ENCODE measurements at places on chromosomes 1 and 21.

GRCh38 chr1:213883618-213884017, 104.2 kb upstream of the PROX1 start:
- DNase-seq: no peak

- DNase-seq: no peak
Observed at GRCh38 chr1:153957744-153958110, 685 bp downstream of the CRTC2 start.

DNA sequence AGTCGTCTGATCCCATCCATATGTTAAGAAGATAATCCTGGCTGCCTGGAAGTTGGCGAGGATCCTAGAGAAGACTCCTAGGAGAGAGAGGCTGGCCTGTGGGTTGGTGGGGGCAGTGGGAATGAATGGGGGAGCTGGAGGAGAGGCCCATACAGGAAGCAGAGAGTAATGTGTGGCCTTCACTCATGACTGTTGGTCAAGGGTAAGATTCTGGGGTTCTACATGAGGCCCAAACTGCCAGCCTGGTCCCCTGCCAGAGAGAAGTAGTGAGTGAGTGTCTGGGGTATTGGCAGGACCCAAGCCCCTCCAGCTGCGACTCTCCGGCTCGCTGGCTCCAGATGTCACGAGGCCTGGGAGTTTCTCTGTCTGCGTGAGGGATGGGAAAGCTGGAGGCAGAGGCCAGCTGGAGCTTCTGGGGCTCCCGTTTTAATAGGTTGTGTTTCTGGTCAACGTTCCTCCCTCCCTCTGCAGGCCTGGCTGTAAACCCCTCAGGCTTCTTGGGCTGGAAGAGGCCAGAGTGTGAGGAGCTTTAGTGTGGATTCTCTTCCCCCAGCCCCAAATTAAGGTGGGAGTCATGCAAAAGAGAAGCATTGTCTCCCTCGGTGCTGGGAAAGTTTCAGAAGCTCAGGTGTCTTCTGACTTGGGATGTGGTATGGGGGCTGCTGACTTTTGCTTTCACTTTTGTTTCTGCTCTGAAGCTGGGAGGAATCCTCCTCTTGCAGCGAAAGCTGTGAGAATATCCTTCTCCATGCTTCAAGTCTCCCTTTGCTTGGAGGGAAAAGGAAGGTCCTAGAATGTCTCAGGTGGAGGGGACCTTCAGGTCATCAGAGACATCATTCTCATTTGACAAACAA, 2.6 kb downstream of the TMEM51 start:
- DNase-seq: no peak

GRCh38 chr1:68331117-68331865, 99.0 kb upstream of the WLS start:
- DNase-seq: no peak

- DNase-seq: no peak
Observed at GRCh38 chr1:228548788-228549187, 61.6 kb downstream of the RNF187 start.

DNA sequence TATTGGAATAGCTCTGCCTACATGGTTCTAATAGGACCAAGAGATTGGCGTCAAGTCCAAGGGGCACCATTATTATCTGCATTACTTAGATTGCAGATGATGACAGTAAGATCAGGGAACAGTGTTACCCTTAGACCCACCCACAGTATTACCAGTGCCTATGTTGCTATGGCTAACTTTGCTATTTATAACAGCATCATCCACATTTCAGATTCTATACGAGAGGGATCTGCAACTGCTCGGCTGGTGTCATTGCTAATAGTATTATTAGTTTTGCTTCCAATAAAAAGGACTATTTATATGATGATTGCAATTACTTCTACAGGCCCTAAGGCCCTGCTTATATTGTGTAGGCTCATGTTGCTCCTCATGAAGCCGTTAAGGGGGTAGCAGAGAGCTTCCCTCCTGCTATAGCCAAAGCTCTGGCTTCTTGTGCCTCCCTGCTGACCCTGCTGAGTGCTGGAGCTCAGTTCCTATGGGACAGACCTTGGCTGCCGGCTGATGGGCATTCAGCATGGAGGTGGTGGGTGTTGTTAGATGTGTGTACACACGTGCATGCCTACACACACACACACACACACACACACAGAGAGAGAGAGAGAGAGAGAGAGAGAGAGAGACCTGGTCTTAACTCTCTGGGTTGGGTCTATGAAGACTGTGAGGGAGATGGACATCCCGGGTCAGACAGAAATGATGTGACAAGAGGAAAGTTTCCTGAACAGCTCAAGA, 1.3 kb downstream of the BCAN start:
- no peak for DNase-seq

GRCh38 chr1:235060607-235061470, 67.8 kb downstream of the TOMM20 start:
- no peak for DNase-seq

- no peak for DNase-seq
Observed at GRCh38 chr1:79353224-79353623, 346.7 kb upstream of the ADGRL4 start.

- DNase-seq: no peak
Observed at GRCh38 chr1:233081735-233082134, 131.3 kb downstream of the NTPCR start.

GRCh38 chr1:160877221-160877620, 7.8 kb downstream of the ITLN1 start:
- DNase-seq: no peak

- DNase-seq: no peak
Observed at GRCh38 chr1:83996191-83996590, 2.7 kb downstream of the TTLL7 start.

- no peak for DNase-seq
Observed at GRCh38 chr1:97338347-97338746, 582.5 kb downstream of the DPYD start.

- no peak for DNase-seq
Observed at GRCh38 chr1:167440776-167441175, 77.6 kb downstream of the CD247 start.

GRCh38 chr21:34255073-34255472, 108.7 kb upstream of the KCNE2 start:
- DNase-seq: no peak

- DNase-seq: no peak
Observed at GRCh38 chr21:43364851-43365424, 62.0 kb downstream of the SIK1 start.

DNA sequence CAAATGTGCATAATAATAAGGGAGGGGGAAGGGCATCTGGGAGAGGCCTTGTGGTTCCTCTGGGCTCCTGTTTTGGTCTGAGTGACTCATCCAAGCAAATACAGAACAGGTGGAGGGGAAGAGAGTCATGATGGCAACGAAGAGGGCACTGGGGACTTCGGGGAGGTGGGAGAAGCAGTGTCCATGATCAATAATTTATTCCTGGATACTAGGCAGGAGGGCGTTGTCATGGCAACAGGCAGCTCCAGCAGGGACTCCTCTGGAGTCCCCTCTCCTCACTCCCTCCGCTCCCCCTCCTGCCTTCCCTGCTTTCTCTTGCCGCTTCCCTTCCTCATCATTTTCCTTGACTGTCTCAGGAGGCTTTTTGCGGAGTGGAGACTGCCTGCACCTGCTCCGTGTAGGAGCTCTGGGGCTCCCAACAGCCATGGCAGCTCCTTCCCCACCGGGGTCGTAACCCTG, 12.3 kb upstream of the NFASC start:
- no peak for DNase-seq

GRCh38 chr1:165342587-165342986, 13.9 kb downstream of the LMX1A start:
- DNase-seq: no peak

DNA sequence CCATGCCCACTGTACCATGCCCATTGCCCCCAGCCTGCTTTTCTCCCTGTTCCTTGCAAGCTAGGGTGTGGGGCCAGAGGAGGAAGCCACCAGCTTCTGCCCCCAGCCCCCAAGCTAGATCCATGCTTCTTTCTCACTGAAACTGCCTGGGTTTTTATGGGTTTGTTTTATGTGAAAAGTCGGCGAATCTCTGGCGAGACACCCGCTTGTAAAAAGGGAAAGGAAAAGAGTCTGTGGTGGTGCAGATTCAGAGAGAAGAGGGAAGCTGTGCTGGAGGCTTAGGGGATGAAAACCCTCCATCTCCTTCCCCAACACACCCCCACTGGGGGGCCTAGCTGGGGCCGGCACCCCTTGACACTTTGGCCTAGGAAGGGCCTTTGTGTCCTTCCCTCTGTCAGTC, 26.2 kb downstream of the GRHL3 start:
- no peak for DNase-seq

DNA sequence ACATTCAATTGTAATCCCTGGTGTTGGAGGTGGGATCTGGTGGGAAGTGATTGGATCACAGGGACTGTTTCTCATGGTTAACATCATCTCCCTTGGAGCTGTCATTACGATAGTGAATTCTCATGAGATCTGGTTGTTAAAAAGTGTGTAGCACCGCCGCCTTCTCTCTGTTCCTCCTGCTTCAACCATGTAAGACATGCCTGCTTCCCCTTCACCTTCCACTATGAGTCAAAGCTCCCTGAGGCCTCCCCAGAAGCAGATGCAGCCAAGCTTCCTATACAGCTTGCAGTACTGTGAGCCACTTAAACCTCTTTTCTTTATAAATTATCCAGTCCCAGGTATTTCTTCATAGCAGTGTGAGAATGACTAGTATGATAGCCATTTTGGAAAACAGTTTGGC, 30.1 kb upstream of the TRIM62 start:
- no peak for DNase-seq

GRCh38 chr1:22500471-22500870, 48.8 kb downstream of the ZBTB40 start:
- DNase-seq: no peak

DNA sequence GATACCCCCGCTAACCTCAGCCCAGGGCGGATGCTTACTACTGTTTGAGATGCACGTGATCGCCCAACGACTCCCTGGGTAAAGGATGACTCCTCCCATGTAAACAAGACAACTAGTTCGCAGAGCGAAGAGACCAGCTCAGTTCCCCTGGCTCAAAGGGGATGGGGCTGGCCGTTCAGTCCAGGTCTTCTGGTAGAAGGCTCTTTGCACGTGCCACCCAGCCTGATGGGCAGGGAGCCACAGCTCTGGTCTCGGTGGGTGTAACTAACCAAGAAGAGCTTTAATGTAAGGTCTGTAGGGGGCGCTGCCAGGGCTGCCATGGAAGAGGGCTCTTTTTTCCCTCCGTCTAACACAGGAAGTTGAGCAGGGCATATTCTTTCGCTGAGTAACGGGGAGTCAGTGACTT, 49.4 kb upstream of the PARP1 start:
- no peak for DNase-seq

DNA sequence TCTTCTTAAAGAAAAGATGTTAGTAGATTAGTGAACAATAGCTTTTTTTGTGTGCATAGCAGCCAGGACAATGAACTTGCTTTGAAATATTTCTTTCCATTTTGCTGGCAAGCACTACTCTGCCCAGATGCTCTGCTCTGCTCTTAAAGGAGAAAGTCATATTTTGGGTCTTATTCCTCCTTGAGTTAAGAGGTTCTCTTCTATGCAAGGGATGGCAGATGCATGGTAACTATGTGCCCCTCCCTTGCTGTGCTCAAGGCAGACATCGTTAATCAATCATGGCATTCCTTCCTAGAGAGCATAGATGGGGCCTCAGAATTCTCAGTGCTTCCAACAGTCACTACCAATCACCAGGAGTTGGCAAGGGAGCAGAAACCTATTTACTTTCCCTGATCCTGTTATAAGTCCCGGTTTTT, 27.6 kb downstream of the NIPAL3 start:
- DNase-seq: no peak

- no peak for DNase-seq
Observed at GRCh38 chr1:58442114-58442513, 104.4 kb downstream of the OMA1 start.

- no peak for DNase-seq
Observed at GRCh38 chr21:44950351-44950750, 10.5 kb downstream of the SLX9 start.

DNA sequence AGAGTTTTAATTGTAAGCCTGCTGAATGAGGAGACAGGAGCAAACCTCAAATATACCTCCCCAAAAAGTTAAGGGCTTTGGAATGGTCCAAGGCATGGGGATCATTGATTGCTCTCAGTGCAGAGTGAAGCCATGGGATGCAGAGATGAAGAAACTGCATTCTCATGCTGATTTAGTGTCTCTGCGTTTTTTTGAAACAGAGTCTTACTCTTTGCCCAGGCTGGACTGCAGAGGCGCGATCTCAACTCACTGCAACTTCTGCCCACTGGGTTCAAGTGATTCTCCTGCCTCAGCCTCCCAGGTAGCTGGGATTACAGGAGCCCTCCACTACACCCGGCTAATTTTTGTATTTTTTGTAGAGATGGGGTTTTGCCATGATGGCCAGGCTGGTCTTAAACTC, 99.3 kb upstream of the ETV3 start:
- DNase-seq: no peak

- no peak for DNase-seq
Observed at GRCh38 chr1:205690122-205690756, 9.9 kb upstream of the SLC45A3 start.

GRCh38 chr1:174262349-174263241, 103.3 kb downstream of the RABGAP1L start:
- peak; percentile 7 for DNase-seq

GRCh38 chr1:76921590-76921989, 54.3 kb downstream of the ST6GALNAC5 start:
- DNase-seq: no peak

DNA sequence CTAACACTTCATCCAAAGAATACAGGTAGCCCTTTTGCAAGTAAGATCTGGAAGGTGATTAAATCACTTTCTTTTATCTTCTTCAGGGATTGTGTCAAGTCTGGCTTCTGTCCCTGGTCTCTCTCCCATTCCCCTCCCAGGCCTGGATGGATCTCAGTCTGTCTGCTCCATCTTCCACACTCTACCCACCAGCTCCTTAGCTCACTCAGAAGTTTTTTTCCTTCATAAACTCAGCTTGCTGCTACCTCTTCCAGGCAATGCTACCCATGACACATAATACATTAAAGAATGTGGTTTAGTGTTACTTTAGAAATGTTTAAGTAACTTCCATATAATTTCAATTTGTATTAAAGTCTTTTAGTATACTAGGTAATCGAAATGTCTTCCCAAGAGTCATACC, 133.1 kb downstream of the AKT3 start:
- DNase-seq: no peak

DNA sequence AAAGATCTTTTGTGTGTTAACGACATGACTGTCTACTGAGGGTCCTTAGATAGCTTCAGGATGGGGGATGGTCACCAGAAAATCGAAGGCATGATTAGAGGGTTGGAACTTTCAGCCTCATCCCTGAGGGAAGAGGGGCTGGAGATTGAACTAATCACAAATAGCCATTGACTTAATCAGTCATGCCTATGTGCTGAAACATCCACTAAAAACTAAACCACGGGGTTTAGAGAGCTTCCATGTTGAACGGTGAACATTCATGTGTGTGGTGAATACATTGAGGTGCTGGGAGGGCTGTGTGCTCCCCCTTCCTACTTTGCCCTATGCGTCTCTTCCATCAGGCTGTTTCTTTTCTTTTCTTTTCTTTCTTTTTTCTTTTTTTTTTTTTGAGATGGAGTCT, 17.0 kb downstream of the RBP7 start:
- DNase-seq: no peak

- no peak for DNase-seq
Observed at GRCh38 chr1:164983023-164983650, 373.4 kb downstream of the LMX1A start.

DNA sequence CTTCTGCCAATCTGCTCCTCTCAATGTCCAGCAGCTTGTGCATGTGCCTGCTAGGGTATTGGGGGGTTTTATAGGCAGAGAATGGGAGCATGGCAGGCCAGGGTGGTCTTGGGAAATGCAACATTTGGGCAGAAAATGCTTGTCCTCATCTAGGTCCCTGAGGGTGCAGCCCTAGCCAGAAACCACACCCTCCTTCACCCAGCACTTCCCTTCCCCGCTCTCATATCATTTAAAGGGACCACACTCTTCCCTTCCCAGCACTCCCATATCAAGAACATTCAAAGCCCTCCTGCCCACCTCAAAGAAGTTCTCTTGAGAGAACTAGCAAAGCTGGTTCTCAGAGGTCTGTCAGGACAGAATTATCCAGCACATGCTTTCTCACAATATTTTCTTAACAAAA, 62.1 kb downstream of the HSD3B1 start:
- DNase-seq: no peak
